ENCODE measurements at places on chromosomes 2 and 18.

- DNase-seq = no peak
These were observed 94.0 kb upstream of the HNRNPA3 start for GRCh38 chr2:177118636-177119035.

GRCh38 chr2:102094917-102095316 is 47.6 kb upstream of the IL1R1 start:
- DNase-seq = no peak

DNA sequence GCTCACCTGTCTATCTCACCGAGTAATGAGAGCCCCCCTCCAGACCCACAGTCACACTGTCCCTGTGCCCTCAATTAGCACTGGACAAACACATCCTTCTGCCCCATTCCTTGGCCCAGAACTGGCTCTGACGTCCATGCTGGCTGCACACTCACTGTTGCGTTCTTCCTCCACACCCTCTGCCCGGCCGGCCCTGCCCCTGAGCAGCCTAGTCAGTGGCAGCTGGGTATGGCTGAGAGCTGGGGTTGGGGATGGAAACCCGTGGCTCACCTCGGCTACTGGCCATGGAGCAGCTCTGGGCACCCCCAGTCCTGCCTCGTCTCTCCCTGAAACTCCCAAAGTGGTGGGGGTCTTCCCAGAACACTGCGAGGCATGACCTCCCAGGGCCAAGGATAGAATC is 6.5 kb upstream of the UCN start:
- no peak for DNase-seq

- no peak for DNase-seq
These were observed 267.1 kb downstream of the RAD51AP2 start for GRCh38 chr2:17251171-17251570.

DNA sequence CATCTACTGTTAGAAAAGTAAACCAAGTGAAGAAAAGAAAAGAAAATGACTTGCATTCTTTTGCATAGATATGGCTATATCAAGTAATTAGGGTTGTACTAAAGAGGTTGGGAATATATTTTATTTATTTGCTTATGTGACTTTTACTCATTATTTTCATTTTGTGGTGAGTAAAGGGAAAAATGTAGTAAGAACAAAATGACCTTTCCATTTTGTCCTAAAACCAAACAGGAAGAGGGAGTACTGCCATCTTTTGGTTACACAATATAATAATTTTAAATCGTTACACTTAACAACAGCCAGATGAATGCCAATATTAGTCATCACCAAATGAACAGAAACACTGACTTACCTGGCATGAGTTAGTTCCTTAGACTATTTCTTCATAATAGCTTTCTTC is 47.3 kb upstream of the NDUFV2 start:
- DNase-seq = no peak

DNA sequence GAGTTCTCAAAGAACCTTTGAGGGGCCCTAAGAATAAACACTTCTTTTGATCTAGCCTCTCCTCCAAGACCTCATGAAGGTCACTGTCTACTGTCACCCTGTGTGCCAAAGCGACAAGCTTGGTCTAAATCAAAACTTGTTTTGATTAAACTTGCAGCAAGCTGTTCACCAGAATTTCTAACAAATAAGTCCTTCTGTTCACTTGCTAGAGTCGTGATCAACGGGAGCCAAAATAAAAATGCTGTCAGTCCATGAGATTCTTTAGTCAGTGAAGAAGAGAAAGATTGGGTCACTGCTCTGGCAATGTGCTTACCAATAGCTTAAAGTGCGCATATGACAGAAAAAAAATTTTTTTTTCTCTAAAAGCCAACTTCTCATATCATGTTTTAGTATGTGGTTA is 53.9 kb upstream of the GALNT5 start:
- DNase-seq = no peak

GRCh38 chr18:9016633-9017166 is 85.8 kb upstream of the NDUFV2 start:
- no peak for DNase-seq

DNA sequence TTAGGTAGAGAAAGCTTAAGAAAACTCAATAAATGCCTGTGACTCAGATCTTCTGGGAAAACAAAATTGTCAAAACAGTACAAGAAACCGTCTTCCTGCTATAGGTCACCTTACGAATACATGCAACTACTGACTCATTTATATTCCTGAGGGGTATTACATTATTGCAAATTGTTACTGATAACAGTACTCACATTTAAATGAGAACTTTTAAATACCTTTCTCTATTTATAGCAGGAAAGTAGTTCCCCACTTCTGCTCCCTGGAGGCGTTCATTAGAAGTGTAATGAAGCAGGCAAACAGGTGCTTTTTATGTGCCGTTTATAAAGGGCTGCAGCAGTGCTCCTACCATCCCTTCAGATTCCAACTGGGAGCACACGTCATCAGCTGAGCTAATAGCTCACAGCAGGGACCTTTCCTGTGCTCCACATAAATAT is 65.1 kb upstream of the RPRM start:
- DNase-seq = no peak

All from vagina (tissue), 2 donors.